ENCODE measurements at places on chromosomes 2 and 18.

- DNase-seq = no peak
Observed at GRCh38 chr2:100352521-100352920, 30.2 kb upstream of the LONRF2 start.

GRCh38 chr2:129930451-129930850 is 49.0 kb upstream of the RAB6C start:
- no peak for DNase-seq

DNA sequence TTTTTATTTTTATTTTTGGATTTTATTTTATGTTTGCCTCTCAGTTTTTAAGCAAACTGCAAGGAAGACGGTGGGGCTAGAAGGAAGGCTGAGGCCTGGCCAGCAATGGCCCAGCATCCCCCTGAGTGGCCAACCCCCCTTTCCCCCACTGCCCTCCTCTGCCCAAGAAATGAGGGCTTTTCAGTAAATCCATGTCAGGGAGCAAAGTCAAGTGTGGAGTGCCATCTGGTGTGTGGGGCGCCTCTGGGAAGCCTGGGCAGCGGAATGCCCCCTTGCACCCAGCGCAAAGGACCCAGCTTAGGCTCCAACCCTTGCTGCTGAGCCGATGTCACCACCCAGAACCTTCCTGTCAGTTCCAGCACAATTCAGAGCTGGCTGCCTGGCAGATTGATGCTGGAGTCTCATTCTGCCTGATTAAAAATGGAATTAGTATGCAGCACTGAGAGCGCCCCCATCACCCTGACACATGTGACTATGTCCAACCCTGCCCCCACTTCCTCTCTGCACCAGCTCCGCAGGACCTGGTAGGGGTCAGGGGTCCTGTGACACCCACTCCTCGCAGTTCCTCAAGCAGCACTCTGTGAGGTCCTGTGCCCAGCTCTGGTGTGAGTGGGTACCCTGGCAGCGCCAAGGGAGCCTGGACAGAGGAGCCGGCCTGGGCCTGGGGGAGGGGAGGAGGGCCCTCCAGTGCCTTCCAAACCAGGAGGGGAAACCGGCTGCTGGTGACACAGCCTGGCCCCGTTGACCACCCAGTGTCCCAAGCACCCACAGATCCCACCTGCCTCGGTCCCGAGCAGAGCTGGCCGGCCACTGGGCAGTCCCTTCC is 9.2 kb upstream of the ALPP start:
- no peak for DNase-seq

DNA sequence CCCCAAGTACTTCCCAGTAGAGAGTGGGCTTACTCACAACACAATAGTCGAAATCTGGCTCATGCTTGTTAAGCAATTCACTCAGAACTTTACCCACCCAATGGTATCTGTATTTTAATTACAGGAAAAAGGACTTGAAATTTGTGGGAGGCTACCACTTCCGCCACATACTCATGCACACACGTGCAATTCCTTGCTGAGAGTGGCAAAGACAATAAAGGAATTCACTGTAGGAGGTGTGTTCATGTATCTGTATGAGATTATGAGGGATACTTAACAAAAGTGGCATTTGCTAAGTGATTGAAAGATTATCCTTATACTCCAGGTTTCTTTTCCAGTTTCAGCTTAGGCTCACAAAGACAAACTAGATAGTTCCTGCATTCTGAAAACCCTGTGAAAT is 14.9 kb upstream of the LYPD6 start:
- DNase-seq = no peak

- DNase-seq = no peak
Observed at GRCh38 chr2:16223841-16224177, 283.5 kb downstream of the MYCN start.

DNA sequence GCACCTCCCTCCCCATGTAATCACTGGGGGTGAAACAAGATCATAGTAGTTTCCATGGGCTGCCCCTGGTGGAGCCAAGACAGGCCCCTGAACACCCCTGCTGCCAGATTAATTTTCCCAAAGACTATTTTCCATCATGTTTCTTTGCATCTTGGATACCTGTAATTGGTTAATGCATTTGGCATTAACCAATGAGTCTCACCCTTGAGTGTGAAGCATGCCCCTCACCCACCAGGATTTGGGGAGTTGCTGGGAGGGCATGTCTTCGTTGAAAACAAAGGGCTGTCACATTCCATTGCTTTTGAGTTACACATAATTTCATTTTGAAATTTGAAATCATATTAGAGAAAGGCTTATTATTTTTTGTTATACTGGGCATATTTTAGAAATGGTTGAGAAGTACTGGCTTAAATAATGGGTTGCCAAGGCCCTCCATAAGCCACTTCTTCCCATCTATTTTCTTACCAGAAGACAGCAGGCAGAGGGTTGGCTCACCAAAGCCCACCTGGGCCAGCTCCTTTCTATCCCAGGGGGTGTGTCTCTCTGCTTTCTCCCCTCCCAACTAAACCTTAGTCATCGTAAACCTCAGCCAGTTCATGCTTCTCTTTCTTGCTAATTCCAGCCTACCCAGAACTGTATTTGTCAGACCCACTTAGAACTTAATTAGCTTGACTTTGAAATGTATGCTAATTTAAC is 51.8 kb downstream of the ATIC start:
- DNase-seq = peak; percentile 59

GRCh38 chr18:49447810-49448745 is 12.4 kb downstream of the DYM start:
- DNase-seq = peak; percentile 42

DNA sequence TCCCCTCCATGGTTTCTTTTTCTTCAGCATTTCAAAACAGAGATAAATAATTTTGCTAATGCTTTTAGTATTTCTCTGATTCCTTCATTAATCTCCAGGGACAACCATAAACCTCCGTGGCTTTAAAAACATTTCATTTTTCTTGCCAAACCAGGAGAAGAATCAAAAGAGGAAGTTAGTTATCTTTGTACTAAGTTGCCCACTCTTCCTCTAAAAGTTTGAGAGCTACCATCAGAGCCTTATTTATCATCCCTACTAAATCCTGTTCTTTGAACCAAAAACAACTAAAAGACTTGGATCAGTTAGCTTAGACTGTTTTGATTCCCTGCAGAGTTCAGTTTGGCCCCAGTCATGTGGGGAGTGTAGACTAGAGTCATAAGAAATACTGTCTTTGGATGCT is 208.4 kb downstream of the SETBP1 start:
- DNase-seq = no peak

DNA sequence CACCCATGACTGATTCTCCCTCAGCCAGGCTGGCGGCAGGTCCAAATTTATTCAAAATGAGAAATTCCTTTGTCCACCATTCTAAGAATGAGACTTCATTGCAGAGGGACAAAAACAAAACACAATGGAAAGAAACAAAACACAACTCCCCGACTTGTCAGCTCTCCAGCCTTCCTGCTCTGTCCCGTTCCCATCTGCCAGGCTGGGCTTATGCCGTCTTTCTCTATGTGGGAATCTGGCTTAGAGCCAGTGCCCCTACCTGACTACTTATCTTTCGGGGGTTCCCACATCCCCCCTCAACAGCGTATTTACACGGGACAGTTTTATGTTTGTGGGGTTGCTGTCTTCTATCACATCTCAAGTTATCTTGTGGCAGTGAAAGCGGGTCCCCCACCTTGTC is 13.8 kb downstream of the CELF4 start:
- no peak for DNase-seq

- DNase-seq = no peak
Observed at GRCh38 chr2:105254531-105255210, 13.1 kb downstream of the GPR45 start.

DNA sequence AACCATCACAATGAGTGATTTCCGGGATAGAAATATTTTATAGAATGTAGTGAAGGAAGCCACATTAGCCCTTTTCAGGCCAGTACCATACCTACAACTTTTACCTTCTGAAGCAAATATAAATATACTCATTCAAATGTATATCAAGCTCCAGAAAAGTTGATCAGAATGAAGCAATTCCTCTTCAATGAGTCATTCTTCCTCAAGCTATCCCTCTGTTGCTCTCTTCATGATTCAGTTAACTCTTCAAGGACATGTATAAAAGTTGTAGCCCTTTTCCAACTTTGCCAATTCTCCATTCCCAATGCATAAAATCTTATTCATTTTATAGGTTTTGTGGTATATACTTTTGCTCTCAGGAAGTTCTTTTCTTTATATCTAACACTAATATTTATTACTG is 242.1 kb upstream of the RGPD4 start:
- no peak for DNase-seq

DNA sequence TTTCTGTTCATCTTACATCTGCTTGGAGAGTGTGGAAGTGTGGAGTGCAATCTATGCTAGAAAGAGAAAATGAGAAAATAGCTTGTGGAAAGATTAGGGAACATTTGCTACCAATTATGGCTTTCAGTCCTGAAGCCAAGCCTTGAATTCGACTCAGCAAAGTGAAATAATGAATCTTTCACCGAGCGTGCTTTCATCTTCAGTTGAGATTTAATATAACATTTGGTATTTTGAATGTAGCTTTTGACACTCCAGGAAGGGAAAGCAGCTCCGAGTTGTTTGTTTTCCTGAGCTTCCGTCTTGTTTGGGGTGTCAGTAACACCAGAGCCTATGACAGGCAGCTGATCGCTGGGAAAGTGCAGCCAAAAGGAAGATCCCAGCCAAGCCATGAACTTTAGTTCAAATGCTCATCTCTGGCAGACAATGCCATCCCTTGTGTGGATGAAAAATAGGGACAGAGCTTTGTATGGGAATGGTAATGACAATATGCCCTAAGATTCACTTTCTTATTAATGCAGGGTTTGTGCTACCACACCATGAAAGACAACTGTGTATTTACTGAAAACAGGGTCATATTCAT is 25.0 kb upstream of the PHLPP1 start:
- DNase-seq = no peak

GRCh38 chr2:224223851-224224555 is 177.9 kb downstream of the FAM124B start:
- no peak for DNase-seq

- no peak for DNase-seq
Observed at GRCh38 chr2:238415893-238416292, 10.8 kb upstream of the ASB1 start.

- peak; percentile 49 for DNase-seq
Observed at GRCh38 chr2:238509903-238510302, 83.2 kb downstream of the ASB1 start.

- DNase-seq = peak; percentile 95
Observed at GRCh38 chr2:169828141-169828811, 1.0 kb downstream of the UBR3 start.

GRCh38 chr2:49289711-49290110 is 135.4 kb upstream of the FSHR start:
- DNase-seq = no peak

DNA sequence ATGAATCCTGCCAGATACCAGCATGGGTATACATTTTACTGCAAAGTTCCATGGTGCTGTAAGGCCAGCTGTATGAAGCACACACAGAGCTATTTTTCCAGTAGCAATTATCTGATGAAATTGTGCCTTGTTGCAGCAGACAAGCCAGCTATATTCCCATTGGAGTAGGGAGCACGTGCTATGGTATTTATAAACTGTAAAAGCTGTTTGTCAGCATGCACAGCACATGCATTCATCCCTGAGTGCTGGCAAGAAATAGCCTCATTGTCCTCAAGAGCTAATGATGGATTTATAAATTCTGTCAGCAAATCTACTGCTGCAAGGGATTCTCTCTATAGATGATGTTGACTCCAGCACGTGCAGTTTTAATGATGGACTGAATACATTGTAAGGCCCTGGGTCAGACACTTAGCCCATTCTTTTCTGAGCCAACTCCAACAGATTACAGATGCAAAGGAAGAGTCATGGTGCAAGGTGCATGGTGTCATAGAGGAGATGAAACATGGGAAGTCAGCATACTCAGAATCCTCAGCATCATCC is 61.7 kb downstream of the KCNS3 start:
- no peak for DNase-seq

DNA sequence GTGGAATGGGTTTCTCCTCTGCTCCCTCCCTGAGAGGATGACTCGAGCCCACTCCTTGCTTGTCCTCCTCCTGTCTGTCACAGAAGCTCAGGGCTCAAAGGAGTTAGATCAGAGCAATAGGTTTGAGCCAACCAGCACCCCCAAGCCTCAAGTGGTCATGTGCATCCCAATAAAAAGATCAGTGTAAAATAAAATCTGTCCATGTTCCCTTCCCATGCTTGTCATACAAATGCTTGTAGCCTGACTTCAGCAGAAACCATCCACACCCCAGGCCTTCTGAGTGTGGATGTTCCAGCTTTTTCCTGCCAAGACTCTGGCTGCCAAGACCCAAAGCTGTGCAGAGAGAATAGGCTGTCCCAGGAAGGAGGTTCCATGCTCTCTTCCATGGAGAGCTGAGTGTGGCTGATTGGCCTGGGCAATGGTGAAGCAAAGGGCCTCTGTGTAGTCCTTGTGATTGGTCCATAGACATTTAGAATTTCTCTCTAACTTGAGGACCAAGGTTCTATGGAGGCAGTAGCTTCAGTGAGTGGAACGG is 67.4 kb downstream of the GYPC start:
- no peak for DNase-seq

DNA sequence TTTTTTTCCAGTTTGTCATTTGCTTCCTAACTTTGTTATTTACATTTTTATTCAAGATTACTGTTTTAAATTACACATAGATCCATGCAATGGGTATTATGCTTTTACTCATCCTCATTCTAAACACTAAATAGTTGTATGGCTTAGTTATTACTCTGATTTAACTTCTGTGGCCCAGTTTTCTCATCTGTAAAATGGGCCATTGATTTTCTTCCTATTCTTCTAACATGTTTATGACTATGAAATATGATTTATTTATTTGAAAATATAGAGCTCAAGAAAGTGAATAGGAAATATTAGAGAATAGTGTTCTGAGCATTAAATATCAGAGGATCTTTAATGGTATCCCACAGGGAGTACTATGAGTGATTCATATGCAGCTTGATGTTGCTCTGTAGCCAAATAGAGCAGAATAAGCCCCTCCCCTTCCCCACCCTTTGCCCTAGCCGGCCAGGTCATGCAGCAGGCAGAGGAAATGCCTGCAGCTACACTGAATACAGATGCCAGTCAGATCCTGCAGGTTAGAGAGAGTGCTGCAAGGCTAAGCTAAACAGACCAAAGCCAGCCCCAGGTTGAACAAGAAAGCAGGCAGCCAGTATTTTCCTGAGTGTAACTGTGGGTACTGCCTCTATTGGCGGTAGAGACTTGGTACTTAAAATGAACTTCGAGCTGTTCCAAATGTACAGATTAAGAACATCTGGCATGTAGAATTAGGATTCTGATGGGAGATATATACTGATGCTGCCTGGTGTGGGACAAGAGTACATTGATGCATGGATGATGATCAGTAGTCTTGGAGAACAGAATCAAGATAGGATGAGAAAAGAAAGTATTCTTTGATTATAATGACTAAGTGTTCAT is 11.7 kb upstream of the ACYP2 start:
- peak; percentile 91 for DNase-seq

GRCh38 chr2:156339110-156339847 is 6.8 kb upstream of the NR4A2 start:
- DNase-seq = no peak
